ENCODE measurements at places on chromosomes 12 and 14. TPM values are rescaled to one million over a fixed set of nuclear protein-coding genes. Genes with fewer than 3 reads are reported as not detected.

DNA sequence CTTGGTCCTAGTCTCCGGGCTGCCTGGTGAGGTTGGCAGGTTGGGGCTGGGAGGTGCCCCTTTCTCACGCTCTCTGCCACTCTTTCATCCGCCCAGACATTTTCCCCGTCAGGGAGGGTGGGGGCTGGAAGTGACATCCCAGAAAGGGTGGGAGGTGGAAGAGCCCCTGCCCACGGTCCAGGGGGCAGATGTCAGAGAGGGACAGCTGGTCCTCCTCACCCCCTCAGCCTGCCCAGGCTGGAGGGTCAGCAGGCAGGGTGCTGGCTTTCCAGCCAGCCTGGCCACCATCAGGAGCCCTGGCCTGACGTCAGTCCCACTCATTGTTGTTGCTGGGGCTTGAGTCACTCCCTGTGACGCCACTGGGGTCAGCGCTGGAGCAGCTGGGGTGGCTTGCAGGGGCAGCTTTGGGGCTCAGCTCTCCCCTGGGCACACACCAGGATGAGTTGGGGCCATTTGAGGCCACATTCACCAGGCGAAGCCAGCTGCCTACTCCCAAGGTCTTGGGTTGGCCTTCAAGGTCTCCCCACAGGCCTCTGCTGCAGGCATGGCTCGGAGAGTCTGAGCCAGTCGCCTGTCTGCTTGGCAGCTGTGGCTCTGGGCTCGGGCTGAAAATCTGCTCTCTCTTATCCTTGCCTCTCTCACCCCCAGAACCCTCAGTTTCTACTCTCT, 5.7 kb upstream of the ATG101 start:
- DNase-seq: no peak
- no peak overlapping the region for H3K4me3 ChIP-seq
- H3K27ac ChIP-seq: peak overlapping the region; percentile 18
- no peaks in the 10 kb centered on the region for H3K36me3 ChIP-seq
- peaks cover 3% of the 10 kb centered on the region for H3K4me1 ChIP-seq
- no peaks in the 10 kb centered on the region for H3K27me3 ChIP-seq

DNA sequence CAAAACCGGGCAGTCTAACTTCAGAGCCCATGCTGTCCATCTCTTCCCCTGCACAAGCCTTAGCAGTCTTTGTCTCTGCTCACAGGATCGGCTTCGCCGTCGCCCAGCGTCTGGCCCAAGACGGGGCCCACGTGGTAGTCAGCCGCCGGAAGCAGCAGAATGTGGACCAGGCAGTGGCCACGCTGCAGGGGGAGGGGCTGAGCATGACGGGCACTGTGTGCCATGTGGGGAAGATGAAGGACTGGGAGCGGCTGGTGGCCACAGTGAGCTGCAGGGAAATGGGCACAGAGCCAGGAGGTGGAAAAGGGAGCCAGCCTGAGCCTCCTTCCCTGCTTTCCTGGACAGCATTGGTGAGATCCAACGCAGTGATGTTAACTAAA, 14.2 kb upstream of the CARMIL3 start:
- H3K4me3 ChIP-seq: no peak overlapping the region
- no peak for DNase-seq
- peaks cover 5% of the 10 kb centered on the region for H3K4me1 ChIP-seq
- no peaks in the 10 kb centered on the region for H3K36me3 ChIP-seq
- no peak overlapping the region for H3K27ac ChIP-seq

Gene SLC10A1
- total RNA-seq: not detected

DNA sequence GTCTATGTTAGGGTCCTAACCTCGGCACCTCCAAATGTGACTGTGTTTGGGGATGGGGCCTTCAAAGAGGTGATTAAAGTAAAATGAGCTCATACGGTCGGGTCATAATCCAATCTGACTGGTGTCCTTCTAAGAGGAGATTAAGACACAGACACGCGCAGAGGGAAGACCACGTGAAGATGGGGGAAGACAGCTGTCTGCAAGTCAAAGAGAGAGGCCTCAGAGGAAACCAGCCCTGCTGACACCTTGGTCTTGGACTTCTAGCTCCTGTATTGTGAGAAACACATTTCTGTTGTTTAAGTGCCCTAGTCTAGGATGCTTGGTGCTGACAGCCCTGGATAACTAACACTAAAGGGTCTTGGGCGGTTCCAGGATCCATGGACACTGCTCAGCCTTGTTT, 109.6 kb downstream of the DICER1 start:
- DNase-seq: no peak
- H3K36me3 ChIP-seq: no peaks in the 10 kb centered on the region
- no peak overlapping the region for H3K27ac ChIP-seq
- no peaks in the 10 kb centered on the region for H3K4me1 ChIP-seq

DNA sequence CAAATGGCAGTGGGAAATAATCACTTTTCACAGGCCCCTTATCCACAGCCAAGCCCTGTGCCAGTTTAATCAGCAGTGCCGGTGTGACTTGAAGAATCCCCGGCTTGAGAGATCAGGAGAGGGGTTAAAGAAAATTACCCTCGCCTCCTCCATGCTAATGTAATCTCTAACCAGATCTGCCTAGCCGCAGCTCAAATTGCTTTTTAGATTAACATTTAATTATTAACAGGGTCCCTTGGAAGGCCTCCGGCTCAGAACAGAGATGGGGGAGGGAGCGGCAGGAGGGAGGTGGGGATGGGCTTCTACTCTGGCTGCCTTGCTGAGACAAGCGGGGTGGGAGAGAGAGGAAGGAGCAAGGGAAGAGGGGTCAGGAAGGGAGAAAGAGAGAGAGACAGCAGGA, 24.0 kb downstream of the FAM222A start:
- no peak overlapping the region for H3K4me3 ChIP-seq
- H3K27me3 ChIP-seq: peaks cover 20% of the 10 kb centered on the region
- DNase-seq: no peak
- H3K4me1 ChIP-seq: no peaks in the 10 kb centered on the region

DNA sequence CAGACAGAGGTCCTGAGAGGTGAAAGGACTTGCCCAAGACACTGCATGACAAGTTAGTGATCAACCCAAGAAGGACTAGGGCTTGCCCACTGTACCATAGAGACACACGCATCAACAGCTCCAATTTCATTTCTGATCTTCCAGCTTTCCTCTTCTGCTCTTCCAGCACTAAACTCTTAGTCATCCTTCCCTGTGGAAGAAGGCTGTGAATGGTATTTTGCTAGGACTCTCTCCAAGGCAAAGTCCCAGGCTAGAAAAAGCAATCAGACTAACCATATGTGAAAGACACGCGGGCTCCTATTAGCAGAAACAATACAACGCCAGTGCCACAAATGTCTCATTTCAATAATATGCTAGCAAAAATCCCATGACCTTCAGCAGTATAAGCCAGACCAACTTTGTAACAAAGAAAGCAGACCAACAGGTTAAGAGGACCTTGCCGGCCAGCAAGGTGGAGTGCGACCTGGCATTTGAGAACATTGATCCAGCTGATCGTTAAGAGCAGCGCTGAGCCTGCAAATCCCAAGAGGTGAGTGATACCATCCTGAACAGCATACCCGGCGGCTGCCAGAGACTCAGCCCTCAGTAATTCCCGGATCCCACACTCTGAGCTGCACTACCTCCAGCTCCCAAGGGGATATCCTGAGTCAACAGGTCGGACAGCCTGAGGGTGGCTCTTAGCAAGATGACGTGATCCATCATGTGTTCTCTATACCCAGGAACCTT, 132.5 kb downstream of the FOXN3 start:
- H3K4me1 ChIP-seq: peaks cover 34% of the 10 kb centered on the region
- no peak overlapping the region for H3K4me3 ChIP-seq
- no peaks in the 10 kb centered on the region for H3K27me3 ChIP-seq
- DNase-seq: no peak

GRCh38 chr14:104597576-104597975, 7.0 kb downstream of the TMEM179 start:
- H3K27me3 ChIP-seq: peaks cover 8% of the 10 kb centered on the region
- DNase-seq: no peak
- H3K4me3 ChIP-seq: no peak overlapping the region

DNA sequence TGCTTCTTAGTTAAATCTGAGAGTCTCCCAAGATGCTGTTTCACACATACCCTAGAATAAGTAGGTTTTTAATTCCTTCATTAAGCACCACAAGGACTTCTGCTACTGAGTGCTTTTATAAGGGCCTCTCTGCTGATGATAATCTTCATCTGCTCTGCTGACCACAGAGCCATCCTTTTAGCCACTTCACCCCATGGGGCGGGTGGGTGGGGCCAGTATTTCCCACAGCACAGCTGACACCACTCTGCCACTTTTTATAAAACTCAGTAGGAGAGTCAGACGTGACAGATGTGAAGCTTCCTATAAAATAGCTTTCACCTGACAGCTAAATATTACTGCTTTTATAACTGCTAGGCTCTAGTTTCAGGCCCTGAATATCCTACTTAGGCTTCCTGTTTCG, 20.3 kb downstream of the FCF1 start:
- H3K27ac ChIP-seq: no peak overlapping the region
- no peaks in the 10 kb centered on the region for H3K27me3 ChIP-seq
- H3K4me1 ChIP-seq: no peaks in the 10 kb centered on the region
- no peak overlapping the region for H3K4me3 ChIP-seq
- H3K36me3 ChIP-seq: peaks cover 22% of the 10 kb centered on the region

Gene TROAP
- total RNA-seq: 68.8 TPM

GRCh38 chr14:64728106-64728505, 23.9 kb downstream of the PLEKHG3 start:
- H3K27me3 ChIP-seq: no peaks in the 10 kb centered on the region
- no peak for DNase-seq
- no peak overlapping the region for H3K4me3 ChIP-seq

- H3K27ac ChIP-seq: no peak overlapping the region
- no peak overlapping the region for H3K4me3 ChIP-seq
- peaks cover 52% of the 10 kb centered on the region for H3K4me1 ChIP-seq
- peaks cover 31% of the 10 kb centered on the region for H3K36me3 ChIP-seq
- H3K27me3 ChIP-seq: no peaks in the 10 kb centered on the region
Observed at GRCh38 chr14:92675421-92675820, 73.0 kb downstream of the LGMN start.

GRCh38 chr14:92439537-92440344, 73.8 kb upstream of the RIN3 start:
- H3K4me1 ChIP-seq: peaks cover 2% of the 10 kb centered on the region
- H3K36me3 ChIP-seq: no peaks in the 10 kb centered on the region
- H3K27me3 ChIP-seq: no peaks in the 10 kb centered on the region
- no peak overlapping the region for H3K27ac ChIP-seq
- DNase-seq: no peak

DNA sequence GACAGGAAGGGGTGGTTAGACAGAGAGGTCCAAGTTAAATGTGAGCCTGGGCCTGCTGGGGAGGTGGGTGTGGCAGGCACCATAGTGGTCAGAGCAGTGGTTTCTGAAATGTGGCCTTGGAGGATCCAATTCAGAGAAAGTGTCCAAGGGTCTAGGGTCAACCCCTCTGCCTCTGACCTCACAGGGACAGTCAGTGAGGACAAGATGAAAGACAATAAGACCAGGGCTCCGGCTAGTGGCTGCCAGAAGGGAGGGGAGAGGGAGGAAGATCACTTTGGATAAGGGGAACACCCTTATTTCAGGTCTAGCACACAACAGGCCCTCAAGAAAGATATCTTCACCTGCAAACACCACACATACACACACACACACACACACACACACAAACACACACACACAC, 335.1 kb downstream of the MED13L start:
- DNase-seq: no peak
- H3K27ac ChIP-seq: no peak overlapping the region
- H3K36me3 ChIP-seq: peaks cover 3% of the 10 kb centered on the region
- H3K4me1 ChIP-seq: no peaks in the 10 kb centered on the region
- peaks cover 6% of the 10 kb centered on the region for H3K27me3 ChIP-seq

DNA sequence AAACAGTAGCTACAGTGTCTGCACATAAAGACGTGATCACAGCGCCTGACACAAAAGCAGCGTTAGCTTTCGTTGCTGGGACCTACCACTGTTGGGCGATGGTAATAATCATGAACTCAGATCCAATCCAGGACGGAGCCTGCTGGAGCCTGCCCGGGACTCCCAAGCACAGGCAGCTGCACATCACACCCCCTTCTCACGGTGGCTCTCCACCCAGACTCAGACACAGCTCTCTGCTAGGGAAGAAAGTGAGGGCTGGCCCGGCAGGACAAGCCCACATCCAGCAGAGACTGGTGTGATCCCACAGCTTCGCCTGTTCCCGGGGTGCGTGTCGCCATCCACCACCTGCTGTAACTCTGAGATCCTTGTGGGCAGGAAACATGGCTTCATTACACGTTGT, 49.9 kb upstream of the FOXN3 start:
- H3K36me3 ChIP-seq: peaks cover 9% of the 10 kb centered on the region
- no peak for DNase-seq
- no peak overlapping the region for H3K4me3 ChIP-seq

DNA sequence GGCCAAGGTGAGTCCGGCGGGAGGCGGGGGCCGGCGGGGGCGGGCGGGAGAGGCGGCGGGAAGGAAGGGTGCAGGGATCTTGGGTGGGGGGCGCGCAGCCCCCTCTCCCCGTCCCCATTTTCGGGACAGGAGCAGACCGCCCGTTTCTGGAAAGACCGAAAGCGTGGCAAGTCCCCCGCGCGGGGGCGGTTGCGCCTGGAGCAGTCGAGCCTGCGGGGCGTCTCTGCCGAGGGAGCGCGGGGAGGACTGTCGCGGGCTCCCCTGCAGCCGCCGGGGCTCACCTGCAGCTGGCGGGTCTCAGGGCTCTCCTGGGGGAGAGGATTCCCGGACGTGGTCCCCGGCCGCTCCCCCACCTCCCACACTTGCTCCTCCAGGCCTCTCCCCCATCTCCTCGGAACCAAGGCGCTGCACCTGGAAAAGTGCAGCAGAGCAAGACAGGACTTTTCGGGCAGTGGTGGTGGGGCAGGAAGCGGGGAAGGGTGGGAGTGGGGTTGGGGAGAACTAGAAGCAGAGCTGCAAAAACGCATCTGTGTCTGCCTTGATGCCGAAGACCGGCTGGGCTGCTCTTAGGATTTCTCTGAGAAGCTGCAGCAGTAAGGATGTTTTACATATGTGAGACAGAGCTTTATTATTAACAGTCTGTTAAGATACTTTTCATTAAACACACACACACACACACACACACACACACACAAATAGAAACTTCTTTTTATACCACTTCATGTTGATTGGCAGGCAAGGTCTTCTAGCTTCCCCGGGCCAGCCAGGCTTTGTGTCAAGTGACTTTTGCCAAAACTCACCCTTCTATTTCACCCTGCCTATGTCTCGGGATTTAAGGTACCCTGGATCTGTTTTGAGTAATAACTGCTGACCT, 677 bp downstream of the C12orf75 start:
- H3K4me1 ChIP-seq: peaks cover 39% of the 10 kb centered on the region
- H3K36me3 ChIP-seq: no peaks in the 10 kb centered on the region
- no peaks in the 10 kb centered on the region for H3K27me3 ChIP-seq
- peak overlapping the region; percentile 76 for H3K4me3 ChIP-seq
- H3K27ac ChIP-seq: no peak overlapping the region
- peak; percentile 46 for DNase-seq

GRCh38 chr12:75812271-75813018, 219.1 kb downstream of the PHLDA1 start:
- H3K4me1 ChIP-seq: no peaks in the 10 kb centered on the region
- H3K27me3 ChIP-seq: no peaks in the 10 kb centered on the region
- H3K4me3 ChIP-seq: no peak overlapping the region
- H3K36me3 ChIP-seq: no peaks in the 10 kb centered on the region
- DNase-seq: no peak

- H3K27me3 ChIP-seq: peaks cover 2% of the 10 kb centered on the region
- H3K36me3 ChIP-seq: no peaks in the 10 kb centered on the region
- no peak overlapping the region for H3K27ac ChIP-seq
- no peaks in the 10 kb centered on the region for H3K4me1 ChIP-seq
- no peak overlapping the region for H3K4me3 ChIP-seq
Observed at GRCh38 chr12:117790198-117790597, 178.6 kb downstream of the KSR2 start.
